GM04503 (cell line): ENCODE measurements at places on chromosomes 1 and 21.

DNA sequence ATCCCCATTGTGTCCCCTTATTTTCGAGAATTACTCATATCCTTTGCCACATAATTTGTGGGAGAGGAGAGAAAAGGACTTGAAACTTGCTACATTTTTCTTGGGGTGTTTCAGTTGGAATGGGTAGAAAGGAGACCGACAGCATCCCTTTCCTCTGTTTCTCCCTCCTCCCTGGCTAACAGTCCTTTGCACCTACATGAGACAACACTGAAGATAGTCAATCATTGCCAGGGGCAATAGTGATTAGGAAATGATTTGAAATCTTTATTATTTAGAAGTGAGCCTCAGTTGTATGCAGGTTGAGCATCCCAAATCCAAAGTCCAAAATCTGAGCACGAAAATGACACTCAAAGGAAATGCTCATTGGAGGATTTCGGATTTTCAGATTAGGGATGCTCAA is 7.8 kb upstream of the TARS2 start:
- DNase-seq: no peak

DNA sequence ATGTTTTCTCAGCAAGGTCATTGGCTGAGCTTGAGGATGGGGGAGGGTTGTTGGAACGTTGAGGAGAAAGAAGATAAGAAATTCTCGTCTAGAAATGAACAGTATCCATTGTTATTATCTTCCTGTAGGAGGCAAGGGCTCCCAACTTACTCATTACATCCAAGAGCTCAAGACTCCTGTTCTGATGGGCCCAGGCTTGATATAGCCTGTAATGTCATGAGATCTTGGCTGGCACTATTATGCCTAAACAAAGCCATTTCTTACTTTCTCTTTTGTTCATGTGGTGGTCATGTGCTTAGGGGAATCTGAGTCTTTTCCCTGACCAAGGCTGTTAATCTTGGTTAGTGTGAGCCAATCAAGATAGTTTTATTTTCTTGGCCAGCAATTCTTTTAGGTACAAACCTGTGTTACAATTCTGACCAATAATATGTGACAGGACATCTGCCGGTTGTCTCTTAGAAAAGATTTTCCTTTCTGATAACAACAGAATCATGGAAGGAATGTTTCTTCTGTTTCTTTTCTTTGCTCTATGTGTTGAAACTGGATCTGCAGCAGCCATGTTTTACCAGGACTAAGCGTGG is 15.2 kb upstream of the IGSF3 start:
- no peak for DNase-seq

DNA sequence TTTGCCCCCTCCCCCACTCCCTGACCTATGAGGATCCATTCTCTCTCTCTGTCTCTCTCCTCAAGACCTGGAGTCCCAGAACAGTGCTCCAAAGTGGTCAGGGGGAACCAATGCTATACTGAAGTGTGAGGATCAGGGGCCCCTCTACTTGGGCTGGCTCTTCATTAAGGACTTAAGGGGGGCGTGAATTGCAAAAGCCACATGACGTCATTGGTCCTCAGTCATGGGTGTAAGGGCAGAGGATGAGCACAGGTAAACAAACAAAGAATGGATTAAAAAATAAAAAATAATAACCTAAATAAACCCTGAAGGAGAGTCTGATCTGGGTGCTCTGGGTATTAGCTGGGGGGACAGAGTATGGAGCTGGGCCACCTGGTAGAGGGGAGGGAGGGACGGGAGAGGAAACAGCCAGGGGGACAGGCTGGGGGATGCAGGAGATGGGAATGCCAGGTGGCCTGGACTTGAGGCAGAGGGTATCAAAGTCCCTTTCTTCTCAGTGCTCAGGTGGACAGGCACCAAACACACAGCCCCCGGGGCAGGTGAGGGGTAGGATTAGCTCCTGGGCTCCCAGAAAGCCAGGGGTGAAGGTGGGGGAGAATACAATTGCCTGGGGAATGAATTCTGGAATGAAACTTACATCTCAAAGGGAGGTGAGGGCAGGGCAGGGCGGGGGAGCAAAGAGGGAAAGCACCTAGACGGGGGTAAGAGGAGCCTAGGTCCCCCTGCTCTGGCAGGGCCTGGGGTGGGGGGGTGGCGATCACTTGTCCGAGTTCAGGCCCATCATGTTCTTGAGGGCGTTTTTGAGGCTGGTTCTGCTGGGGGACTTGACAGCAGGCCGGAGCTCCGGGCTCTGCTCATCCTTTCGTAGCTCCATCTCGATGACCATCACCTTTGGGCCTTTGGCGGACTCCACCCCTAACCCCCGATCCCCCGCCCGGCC is 4.6 kb downstream of the MPZ start:
- no peak for DNase-seq

DNA sequence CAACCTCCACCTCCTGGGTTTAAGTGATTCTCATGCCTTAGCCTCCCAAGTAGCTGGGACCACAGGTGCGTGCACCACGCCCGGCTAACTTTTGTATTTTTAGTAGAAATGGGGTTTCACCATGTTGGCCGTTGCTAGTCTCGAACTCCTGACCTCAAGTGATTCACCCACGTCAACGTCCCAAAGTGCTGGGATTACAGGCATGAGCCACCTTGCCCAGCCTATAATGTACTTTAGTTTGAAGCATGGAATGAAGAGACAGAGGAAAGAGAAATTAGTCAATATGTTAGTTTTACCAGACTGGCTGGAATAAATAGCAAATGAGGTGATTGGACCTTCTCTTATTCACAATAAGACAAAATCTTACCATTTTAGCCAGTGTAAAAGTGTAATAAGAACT is 89.0 kb downstream of the GTF2B start:
- DNase-seq: no peak

DNA sequence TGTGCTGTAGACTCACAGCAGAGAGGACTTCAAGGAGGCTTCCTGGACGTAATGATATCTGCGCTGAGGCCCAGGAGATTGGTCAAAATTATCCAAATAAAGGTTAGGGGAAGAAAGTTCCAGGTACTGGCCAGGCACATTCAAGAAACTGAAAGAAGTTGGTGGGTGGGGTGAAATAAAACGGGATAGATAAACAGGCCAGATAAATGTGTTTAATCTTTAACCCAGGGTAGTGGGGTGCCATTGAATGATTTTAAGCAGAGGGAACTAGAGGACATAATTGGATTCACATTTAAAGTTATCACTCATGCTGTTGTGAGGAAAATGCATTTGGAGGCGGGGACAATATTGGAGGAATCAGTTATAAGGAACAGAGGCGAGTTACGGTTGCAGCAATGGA is 134.7 kb downstream of the NR5A2 start:
- no peak for DNase-seq

DNA sequence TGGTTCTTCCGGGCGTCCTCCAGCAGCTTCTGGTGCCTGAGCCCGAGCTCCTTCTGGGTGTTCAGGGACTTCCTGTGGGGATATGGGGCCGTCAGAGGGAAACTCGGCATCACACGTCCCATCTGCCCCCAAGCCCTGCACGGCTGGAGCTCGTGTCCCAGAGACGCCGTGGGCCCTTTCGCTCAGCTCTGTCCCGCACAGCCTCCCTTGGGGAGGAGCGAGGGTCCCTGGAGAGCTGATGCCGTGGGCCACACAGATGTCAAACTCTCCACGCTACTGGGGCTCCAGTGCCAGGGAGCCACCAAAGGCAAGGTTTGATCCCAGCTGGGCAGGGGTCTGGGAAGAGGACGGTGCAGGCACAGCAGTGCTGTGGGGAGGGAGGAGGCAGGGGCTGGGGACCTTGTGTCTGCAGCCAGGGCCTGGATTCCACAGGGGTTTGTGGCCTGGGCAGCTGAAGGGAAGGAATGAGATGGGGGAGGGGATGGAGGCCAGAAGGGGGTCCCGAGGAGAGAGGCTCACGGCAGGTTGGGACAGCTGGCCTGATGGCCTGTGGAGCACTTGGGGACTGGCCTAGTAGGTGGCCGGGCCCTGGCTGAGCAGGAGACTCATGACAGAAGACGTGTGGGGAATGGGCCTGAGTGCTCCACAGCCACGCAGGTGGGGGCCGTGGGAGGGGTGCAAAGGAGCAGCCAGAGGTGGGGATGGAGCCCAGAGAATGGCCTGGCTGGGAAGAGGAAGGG is 30.4 kb downstream of the CFAP74 start:
- DNase-seq: no peak

DNA sequence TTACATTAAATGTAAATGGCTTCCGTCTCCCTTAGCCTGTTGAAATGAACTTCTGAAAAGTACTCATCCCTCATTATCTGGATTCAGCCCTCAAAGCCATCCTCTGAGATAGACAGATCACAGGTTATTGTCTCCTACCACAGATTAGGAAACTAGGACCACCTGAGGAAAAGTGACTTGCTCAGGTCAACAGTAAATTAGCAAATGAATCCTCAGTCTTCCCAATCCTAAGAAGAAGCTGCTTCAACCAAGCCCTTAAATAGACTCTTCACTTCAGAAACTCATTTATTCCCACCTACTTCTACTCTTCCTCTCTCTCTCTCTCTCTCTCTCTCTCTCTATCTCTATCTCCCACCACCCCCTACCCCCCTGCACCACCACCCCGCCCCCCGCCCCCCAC is 152.3 kb downstream of the DMRTA2 start:
- DNase-seq: no peak

DNA sequence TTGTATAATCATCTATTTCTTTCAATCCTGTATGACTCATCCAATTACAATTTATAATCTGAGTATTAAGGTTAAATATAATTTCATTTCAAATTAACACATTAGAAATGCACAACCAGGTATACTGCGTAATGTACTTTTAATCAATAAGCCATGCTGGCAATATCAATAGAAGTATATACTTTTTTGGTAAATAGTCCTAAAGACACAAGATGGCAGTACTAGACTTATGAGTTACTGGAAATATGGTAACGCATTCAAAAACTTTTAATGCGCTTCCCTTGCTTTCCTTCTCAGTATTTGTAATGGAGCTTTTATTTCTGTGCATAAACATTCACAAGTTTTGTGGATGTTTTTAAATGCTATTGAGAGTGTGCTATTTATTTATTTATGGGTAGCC is 1162.0 kb upstream of the TMPRSS15 start:
- no peak for DNase-seq

GRCh38 chr1:1058921-1059493 is 15.1 kb downstream of the RNF223 start:
- DNase-seq: no peak
